Stimulated activated CD8-positive, alpha-beta memory T cell treated with anti-CD3 and anti-CD28 coated beads, Interleukin-4, amount 100 ng/mL, for 1 hour (primary cell): ENCODE measurements at places on chromosomes 7 and 10.

DNA sequence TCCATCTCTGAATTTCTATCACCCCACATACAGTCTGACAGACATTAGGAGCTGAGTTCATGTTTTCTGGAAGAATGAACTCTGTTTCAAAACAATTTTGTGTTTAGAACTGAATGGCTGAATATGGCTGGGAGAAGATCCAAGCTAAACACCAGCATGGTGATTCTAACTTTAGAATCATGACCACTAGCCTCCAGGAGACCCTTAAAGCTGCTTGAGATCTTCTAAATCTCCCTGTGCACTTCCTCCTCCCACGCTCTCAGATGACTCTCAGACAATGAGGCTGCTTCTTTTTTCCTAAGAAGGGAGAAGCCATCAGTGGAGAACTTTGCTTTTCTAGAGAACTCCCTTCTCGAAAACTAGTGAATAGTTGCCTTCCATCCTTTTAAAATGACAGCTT, 711.2 kb downstream of the GRID1 start:
- DNase-seq: no peak

DNA sequence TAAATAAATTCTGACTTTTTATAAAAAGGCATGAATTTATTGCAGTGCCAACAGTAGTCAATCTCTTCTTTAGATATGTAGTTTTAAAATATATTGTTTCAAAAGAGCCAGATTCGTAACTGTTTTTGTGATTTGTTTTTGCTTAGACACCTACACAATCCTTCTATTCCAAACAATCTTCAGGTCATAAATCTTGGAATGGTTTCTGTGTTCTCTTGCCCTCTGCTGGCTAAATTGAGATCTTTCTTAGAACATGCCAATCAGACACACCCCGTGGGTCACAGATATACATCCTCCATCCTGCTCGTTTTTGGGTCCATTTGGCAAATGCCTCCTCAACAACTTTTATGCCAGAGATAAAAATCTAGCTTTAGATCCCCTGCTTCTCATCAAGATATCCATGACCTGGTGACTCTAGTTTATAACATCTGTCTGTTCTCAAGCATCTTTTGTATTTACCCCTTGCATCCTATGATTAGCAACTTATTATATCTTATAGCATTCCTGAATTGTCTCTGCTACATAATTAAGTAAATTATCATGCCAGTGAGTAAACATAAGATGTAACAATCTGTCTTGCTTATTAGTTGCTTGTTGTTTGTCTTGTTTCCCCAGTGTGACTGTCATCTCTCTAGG, 35.3 kb upstream of the IFRD1 start:
- DNase-seq: no peak

DNA sequence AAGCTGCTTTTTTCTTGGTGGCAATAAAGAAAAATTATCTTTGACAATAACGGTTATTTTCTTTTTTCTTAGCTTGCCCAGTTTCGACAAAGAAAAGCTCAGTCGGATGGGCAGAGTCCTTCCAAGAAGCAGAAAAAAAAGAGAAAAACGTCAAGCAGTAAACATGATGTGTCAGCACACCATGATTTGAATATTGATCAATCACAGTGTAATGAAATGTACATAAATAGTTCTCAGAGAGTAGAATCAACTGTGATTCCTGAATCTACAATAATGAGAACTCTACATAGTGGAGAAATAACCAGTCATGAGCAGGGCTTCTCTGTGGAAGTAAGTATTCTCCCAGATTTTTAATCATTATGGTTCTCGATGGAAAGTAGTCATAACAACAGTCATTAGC, 33.0 kb downstream of the AKAP9 start:
- DNase-seq: no peak

GRCh38 chr7:28298870-28299518, 113.3 kb upstream of the CREB5 start:
- DNase-seq: no peak

DNA sequence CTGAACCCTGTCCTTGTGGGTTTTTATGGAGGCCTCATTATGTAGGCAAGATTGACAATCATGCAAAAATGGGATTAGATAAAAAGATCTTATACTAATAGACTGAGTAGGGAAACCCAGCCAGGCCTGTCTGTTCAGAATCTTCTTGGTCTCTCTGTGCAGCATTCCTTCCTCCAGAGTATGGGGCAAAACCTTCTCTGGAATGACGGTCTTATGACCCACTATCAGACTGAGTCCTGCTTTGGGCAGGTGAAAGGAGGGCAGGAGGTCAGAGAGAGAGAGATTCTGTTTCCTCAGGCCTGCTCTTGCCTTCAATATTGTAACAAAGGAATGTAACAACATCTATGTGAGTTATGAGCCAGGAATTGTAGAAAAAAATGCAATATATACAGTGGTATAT, 182.6 kb downstream of the DNAJC1 start:
- DNase-seq: no peak

GRCh38 chr10:126253611-126253998, 134.7 kb downstream of the ADAM12 start:
- no peak for DNase-seq

DNA sequence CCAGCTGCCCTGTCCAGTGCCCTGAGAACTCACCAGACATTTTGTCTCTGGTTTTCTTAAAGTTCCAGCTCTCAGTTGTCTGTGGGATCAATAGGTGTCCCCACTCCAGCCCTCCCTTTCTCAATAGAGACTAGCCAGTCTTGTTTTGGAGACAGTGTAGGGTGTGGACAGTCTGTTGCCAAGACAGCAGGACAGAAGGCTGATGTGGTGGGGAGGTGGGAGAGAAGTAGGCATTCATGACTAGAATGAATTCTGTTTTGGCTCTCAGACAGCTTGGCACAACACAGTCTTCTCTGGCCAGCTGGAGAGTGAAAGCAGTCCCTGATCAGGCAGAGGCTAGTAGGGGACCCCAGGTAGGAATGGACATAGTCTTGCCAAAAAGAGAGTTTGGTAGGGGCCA, 467.0 kb upstream of the PODXL start:
- no peak for DNase-seq

- DNase-seq: no peak
Observed at GRCh38 chr10:92350411-92350810, 59.4 kb downstream of the MARCHF5 start.

DNA sequence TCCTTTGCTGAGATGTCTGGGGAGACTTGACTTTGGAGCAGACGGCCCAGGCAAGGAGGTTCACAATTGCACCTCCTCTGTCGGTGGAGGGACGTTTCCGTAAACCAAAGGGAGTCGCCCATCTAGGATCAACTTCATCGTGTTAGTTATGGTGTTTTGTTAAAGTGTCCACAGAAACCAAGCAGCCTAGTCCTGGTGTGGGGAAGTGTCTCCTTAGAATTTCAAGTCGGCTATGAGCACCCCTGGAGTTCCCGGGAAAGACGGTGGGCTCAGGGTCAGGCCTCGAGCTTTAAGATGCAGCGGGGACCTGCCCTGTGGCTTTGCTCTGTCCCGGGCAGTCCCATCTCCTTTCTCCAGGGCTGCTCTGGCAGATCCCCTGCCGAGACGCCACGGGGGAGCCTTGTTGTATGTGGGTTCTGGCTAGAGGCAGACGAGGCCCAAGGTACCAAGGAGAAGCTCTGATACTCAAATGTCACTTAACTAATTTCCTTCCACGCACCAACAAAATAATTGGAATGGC, 319.2 kb downstream of the ADARB2 start:
- no peak for DNase-seq
